ENCODE measurements at places on chromosomes 4 and X.
A peak's percentile ranks its signal among the peaks of the same experiment; 100 is the strongest.

DNA sequence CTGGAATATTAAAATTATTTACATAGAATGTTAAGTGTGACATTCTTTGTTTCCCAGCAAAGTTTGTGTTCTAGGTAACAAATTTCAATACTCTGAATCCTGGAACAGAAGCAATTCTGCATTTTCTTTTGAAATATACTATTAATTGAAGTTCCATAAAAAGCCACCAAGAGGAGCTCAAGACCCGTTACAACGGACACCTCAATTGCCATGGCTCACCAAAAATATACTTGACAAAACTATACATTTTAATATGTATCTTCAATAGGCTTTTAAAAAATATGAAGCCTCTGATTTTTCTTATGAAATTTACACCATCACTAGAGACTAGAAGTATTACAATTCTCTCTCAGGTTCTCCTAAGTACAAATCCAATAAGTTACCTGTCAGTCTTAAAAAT is 111.4 kb downstream of the NYX start:
- peak; percentile 24 for DNase-seq

DNA sequence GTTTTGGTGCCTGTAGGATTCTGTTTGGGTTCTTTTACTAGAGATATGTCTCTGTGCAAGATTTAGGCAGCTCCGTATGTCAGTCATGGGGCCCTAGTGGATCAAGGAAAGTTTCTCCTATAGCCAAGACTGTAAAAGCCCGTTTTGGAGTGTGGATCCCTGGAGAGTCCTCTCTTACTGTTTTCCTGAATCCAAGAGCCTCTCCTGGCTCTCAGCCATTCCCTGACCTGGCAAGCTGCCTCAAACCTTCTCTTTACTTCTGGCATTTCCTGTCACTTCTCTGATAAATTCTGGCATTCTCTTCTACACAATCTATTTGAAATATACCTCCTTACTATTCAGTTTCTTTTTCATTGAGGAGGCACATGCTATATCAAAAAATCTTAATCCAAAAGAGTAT is 41.4 kb downstream of the DCAF12L2 start:
- DNase-seq: no peak

DNA sequence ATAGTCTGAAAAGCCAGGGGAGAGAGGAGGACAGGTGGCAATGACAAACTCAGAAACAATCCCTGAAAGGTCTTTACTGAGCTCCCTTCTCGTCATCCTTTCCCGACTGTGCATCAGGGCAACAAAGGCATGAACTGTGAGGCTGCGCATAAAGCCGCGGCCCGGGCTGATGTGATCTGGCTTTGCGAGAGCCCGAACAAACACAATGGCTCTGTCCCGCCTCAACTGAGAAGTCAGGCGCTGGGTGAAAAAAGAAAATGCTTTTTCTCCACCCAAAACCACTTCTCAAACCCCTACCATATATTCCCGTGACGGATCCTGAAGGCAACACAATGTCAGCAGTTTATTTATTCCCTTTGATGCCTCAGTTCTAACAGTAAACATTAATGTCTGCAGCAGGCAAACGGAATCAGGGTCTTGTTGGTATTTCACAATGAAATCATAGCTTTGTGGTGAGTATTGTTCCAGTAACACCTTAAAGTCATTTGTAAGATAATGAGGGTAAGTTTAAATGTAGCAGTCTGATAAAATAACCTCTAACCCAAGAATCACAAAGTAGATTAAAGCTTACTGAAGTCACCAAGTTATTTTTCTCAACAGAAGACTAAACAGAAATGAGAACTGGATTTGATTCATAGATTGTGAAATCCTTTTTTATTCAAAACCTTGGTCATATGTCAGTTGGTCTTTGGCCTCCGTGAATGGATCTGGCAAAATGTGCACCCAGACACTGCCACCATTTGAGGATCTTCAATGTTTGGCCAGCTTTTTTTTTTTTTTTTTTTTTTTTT is 67.4 kb downstream of the APBB2 start:
- no peak for DNase-seq

GRCh38 chrX:129636175-129636681 is 18.5 kb downstream of the APLN start:
- no peak for DNase-seq

DNA sequence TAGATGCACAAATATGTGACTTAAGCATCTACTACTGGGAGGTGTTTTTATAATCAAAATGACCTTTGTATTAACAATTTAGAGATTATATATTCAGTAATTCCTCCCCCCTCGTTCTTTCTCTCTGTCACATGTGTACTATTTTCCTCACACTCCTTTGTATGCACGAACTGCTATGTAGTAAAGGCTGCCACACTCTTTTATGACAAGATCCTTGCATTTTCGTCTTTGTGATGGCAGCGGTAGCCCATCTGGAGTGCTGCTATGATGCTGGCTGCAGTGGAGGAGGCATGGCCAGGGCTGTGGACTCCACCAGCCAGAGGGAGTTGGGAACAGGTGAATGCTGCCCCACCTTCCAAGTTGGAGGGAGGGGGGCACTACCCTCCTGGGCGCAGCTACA is 216.3 kb downstream of the NSUN7 start:
- DNase-seq: no peak

- no peak for DNase-seq
Observed at GRCh38 chr4:4420421-4420820, 33.5 kb downstream of the NSG1 start.

GRCh38 chrX:140510895-140511295 is 6.0 kb upstream of the SOX3 start:
- no peak for DNase-seq

DNA sequence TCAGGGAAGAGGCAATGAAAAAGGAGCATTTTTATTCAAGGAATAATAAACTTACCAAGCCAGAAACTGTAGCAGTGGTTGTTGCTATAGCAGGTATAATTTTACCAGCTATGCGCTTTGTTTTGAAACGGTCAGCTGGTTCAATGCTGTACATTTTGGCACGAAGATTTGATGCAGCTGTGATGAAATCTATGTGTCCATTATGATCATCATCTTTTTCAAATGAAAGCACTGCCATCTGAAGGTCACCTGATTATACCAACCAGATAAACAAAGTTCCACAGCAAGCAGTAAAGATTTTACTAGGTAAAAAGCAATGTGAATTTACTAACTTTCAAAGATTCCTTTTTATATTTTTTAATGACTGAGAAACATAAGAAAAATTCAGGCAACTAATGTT is 66.4 kb downstream of the STAP1 start:
- DNase-seq: no peak

GRCh38 chr4:155638195-155638965 is 28.3 kb upstream of the GUCY1A1 start:
- DNase-seq: peak; percentile 23

Data from thymus (tissue), 14 donors.